ENCODE measurements at places on chromosomes 5 and 9.

- DNase-seq: peak; percentile 18
Observed at GRCh38 chr9:133597316-133597957, 11.8 kb downstream of the FAM163B start.

DNA sequence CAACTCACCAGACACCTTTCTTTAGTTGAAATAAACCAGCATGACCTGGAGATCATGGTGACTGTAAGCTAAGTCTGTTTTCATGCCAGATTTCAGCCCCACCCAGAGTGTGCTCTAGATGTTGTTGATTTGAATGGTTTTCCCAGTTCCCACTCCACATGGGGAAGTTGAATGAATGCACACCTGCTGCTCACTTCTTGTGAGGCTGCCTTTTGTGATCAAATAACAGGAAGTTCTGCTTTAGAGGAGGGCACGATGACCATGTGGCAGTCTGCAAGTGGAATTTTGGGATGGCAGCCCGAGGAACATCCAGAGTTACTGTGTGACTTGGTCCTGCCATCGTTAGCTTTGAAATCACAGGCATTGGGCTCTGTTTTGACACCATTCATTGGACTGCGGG, 18.7 kb downstream of the SLC46A2 start:
- no peak for DNase-seq

DNA sequence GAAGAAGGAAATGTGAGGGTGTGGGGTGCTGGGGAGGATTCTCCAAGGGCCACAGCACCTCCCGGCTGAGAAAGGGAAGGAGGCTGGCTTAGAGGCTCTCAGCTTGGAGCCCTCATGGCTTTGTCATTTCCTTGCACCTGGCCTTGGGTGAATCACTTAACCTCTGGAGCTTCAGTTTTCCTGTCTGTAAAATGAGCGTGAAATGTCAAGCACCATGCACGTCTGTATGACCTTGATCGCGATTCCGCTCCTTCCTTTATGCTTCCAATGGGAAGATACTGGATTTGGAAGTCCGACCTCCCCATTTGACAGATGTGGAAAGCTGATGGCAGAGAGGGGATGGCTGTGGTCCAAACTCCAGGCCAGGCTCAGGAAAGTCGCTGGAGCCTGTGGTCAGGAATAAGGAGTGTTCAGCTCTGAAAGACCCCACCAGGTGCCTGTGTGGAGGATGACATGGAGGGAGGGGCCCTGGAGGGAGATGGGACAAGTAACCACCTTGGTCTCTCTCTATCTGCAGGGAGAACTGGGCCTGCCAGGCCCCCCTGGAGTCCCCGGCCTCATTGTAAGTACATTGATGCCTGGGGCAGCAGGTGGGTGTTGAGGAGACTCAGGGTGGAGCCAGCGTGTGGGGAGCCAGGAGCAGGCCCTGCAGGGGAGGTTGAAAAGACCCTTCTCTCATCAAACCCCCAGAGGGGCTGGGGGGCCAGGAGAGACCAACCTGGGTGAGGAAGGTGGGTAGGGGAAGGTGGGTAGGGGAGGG, 66.5 kb downstream of the COL27A1 start:
- DNase-seq: no peak

GRCh38 chr5:75152860-75153259, 83.8 kb downstream of the ANKRD31 start:
- no peak for DNase-seq

DNA sequence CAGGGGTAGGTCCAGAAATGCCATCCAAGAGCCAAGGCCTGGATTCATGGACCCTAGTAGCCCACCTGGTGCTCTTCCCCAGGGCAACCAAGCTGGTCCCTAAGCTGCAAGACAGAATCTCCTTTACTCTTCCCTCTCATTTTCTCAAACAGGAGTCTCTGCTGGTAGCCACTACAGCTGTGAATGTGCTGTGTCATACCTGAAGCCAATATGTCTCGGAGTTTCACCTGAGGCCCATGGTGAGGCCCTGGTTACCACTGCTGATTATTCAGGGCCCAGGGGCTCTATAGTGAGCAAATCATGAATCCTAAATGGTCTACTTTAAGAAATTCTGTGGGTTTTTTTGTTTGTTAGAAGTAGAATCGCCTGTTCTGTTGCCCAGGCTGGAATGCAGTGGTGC, 15.9 kb downstream of the CDK7 start:
- DNase-seq: no peak

DNA sequence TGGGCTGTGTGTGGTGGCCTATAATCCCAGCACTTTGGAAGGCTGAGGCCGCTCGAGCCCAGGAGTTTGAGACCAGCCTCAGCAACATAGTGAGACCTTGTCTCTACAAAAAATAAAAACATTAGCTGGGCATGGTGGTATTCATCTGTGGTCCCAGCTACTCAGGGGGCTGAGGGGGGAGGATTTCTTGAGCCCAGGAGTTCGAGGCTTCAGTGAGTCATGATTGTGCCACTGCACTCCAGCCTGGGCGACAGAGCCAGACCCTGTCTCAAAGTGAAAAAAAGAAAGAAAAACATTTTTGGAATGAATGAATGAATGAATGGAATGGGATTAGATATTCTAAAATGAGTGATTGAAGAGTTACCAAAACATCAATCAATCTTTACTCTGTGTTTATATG, 85.8 kb downstream of the FGF1 start:
- DNase-seq: no peak

DNA sequence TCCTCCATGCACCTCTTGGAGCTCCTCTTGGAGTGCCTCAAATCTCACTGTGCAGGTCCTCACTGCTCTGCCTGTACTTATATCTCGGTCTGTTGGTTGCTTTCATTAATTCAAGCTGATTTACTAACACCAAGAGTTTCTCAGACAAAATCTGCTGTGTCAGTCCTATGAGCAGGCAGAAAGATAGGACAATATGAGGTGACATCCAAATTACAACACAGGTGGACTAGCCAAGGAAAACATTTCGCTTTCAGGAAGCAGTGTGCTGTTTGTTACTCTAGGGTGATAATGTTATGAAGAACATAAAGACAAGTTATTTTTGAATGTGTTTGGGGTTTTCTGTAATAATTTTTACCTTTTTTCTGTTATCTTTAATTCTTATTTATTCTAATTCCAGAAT, 264.1 kb upstream of the ANKH start:
- no peak for DNase-seq

GRCh38 chr9:87097238-87097637, 149.9 kb upstream of the GAS1 start:
- DNase-seq: no peak

DNA sequence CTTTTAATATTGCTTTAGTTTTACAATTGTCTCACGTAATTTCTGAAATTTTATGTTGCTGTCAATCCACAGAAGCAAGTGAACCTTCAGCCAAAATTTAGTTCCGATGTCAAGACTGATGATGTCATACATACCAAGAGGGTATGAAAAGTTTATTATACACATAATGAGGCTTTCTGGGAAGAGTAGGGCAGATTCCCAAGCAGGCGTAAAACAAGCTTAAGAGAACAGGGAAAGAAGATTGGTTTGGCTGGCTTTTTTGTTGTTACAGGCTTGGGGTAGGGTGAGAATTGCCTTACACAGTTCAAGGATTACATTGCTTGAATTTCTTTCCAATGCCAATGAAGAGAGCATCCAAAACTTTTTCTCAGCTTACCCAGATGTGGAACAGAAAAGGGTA, 1962.9 kb upstream of the CDH6 start:
- no peak for DNase-seq

DNA sequence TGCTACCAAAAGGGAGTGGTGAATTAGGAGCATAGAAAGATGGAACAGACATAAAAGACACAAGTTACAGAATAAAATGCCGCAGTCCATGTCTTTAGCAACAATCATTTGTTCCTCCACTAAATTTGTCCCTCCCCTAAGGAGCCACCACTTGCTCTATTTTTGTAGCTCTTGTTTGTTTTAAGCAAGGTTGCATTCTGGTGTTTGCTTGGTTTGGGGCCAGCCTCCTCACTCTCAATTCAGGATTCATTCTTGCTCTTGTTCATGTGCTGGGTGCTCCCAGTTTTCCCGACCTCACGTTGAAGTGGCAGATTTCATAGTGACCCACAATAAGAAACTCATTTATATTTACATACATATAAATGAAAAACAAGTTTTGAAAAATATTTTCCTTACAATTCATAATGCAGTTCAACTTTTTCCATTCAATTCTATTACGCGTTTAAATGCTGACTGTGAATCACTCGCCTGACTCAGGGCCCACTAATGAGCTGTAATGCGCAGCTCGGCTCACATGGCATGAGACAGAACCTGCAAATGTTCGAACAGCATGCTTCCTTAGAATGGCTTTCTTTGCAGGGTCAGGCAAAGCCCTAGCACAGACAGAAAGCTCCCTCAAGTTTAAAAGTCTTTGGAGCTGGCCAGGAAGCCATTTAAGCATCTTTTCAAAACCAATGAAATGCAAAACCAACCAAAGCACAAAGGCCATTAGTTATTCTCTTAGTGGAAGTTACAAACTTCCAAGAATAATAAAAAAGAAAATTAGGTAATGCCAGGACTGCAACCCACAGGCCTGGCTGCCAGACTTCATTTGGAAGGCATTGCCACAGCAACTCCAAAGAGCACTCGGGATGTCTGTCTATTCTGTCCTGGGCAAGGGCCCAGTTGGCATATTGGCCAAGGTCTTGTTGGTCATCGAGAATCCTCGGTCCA, 41.7 kb downstream of the RETREG1 start:
- DNase-seq: no peak

DNA sequence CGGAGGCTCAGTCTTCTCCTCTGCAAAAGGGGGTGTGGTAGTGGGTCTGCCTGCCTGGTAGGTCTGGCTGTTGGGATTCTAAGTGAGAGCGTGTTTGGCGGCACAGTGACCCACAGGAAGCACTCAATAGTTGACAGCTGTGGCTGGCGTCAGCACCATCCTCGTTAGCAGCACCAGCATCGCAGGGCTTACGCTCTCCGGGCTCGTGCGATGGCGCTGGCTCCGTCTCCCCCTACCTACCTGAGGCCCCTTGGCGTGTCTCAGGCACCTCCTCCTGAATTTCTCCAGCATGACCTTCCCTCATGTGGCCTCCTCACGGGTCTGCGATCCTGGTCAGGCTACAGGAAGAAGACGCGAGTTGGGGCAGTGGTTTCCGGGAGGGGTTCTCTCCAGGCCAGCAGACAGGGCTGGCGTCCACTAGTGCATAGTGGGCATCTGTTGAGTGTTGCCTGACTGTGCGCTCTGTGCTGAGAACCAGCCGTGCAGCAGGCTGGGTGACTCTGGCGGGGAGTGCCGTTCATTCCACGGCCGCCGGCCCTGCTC, 66.9 kb downstream of the HMCN2 start:
- peak; percentile 26 for DNase-seq

GRCh38 chr5:75706775-75707174, 10.5 kb downstream of the POC5 start:
- DNase-seq: no peak

DNA sequence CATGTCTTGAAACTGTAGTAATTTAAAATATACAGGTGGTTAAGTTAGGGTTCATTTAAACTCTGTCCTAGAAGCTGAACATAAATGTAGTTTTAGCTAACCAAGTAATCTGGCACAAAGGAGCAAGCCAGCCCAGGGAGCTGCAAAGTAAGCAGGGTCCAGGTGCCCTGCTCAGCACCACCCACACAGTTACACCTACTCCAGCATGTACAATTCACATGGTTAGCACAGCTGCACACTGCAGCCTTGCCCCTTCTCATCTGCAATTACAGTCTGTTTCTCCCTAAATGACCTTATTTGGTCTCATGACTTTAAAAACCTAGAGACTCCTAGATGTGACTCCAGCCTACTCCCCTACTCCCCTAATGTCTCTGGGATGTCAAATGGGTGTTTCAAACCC, 128.4 kb downstream of the EPB41L4A start:
- DNase-seq: no peak
